ENCODE measurements at places on chromosomes 6 and 20. TPM values are rescaled to one million over a fixed set of nuclear protein-coding genes. Genes with fewer than 3 reads are reported as not detected.
A peak's percentile ranks its signal among the peaks of the same experiment; 100 is the strongest.

- H3K27ac ChIP-seq = no peak overlapping the region
- H3K4me3 ChIP-seq = no peak overlapping the region
- no peaks in the 10 kb centered on the region for H3K27me3 ChIP-seq
- H3K4me1 ChIP-seq = no peaks in the 10 kb centered on the region
Observed at GRCh38 chr20:57162362-57162652, 104.1 kb downstream of the BMP7 start.

- H3K4me3 ChIP-seq = no peak overlapping the region
- peaks cover 15% of the 10 kb centered on the region for H3K27me3 ChIP-seq
- H3K36me3 ChIP-seq = no peaks in the 10 kb centered on the region
- no peak overlapping the region for H3K27ac ChIP-seq
Observed at GRCh38 chr20:17520583-17520982, 10.6 kb downstream of the BFSP1 start.

DNA sequence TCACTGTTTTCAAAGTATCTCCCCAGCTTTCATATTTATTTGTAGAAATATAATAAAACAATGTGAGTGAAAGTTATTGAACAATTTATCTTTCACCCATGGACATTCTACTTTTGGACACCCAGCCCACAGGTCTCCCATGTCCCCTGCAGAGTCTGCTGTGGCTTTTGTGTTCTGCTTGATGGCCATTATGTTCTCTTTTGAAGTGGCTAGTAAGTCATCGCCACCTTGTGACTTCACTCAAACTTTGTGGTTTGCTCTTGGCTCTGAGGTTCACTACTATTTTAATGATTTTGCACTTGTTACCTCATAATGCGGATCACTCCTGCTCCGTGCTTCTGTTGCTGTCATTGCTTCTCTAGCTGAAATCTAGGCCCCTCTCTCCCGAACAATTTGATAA, 10.2 kb upstream of the DEFB113 start:
- H3K4me1 ChIP-seq = peaks cover 3% of the 10 kb centered on the region
- no peaks in the 10 kb centered on the region for H3K36me3 ChIP-seq
- no peaks in the 10 kb centered on the region for H3K27me3 ChIP-seq
- DNase-seq = no peak
- no peak overlapping the region for H3K27ac ChIP-seq
- no peak overlapping the region for H3K4me3 ChIP-seq

The SAPCD1 gene
- total RNA-seq = 18.1 TPM

DNA sequence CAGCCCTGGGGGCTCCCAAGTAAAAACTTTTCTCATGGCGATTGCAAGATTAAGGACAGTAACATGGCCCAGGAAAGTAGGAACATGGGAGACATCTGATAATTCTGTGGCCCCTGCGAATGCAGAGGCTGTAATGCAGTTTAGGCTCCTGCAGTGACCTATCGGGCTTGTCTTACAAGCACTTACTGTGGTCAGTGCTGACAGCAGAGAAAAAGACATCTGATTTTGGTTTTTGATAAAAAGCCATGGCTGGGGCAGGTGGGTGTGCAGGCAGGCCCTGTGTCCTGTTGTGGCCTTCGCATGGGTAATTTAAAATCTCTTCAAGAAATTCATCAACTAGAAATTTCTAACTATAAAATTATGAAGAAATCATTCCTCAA, 19.3 kb upstream of the CCN6 start:
- H3K27me3 ChIP-seq = no peaks in the 10 kb centered on the region
- no peaks in the 10 kb centered on the region for H3K36me3 ChIP-seq
- no peak overlapping the region for H3K27ac ChIP-seq
- H3K4me3 ChIP-seq = no peak overlapping the region

GRCh38 chr6:75896526-75896925, 147.5 kb downstream of the MYO6 start:
- H3K36me3 ChIP-seq = no peaks in the 10 kb centered on the region
- no peak for DNase-seq
- H3K4me3 ChIP-seq = no peak overlapping the region
- H3K27ac ChIP-seq = no peak overlapping the region
- H3K27me3 ChIP-seq = no peaks in the 10 kb centered on the region

DNA sequence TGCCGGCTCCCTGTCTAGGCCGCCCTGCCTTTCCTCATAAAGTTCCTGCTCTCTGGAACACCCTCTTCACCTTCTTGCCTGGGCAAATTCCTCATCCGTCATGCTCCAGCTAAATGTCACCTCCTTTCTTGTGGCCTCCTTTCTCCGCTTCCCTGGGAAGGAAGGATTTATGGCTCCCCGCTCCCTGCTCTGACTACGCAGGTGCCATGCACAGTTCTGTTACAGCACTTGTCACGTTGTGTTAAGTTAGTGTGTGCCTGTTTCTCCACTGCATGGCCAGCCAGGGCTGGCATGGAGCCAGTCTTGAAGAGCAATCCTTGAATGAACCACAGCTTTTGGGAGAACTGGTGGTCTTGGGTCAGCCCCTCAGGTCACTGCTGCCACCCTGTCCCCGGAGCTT, 61.7 kb downstream of the CD40 start:
- DNase-seq = no peak
- no peak overlapping the region for H3K27ac ChIP-seq
- H3K4me3 ChIP-seq = no peak overlapping the region
- H3K36me3 ChIP-seq = no peaks in the 10 kb centered on the region
- H3K27me3 ChIP-seq = peaks cover 16% of the 10 kb centered on the region
- no peaks in the 10 kb centered on the region for H3K4me1 ChIP-seq

DNA sequence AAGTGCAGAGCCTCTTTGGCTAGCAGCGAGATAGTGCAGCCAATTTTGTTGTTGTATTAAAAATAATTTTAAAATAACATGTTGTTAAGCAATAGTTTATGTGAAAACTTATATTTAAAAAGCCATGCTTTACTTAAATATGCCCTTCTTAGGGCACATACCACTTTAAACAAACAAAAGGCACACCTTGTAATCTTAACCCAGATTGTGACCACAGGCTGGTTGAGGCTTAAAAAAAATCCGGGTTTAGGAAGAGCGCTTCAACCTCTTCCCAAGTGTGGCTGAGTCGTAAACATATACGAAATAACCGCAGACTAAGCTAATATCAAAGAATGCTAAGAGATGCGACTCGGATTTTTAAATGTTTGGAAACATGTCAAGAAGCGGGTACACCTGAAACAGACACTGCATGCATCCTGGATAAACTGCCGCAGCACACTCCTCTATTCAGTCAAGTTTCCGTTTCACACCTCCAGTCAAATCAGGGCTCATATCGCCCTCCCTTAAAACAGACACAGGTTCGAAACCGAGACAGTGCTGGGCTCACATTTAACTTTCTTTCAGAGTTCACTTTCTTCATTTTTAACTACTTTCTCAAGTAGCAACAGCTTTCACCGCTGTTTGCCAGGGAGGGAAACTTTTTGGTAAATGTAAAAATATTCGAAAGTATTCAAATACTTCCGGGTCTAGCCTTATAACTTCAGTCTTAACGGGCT, 1.5 kb downstream of the DEK start:
- DNase-seq = no peak
- peak overlapping the region; percentile 97 for H3K4me3 ChIP-seq
- no peaks in the 10 kb centered on the region for H3K27me3 ChIP-seq
- peaks cover 36% of the 10 kb centered on the region for H3K36me3 ChIP-seq
- peaks cover 42% of the 10 kb centered on the region for H3K4me1 ChIP-seq
- H3K27ac ChIP-seq = peak overlapping the region; percentile 94

The GABRR1 gene
- not detected for total RNA-seq

DNA sequence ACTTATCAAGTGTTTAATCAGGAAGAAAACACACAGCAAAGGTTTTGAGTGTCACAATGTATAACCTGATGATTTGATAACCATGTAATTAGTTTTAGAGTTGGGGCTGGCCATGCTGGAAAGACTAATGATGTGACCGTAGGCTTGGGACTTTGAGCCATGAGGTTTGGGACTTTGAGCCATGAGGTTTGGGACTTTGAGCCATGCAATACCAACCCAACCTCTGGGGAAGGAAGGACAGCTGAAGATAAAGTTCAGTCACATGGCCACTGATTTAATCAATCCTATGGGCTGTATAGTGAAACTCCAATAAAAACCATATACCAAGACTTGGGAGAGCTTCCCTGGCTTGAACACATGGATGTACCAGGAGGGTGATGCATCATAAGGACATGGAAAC, 32.8 kb downstream of the SLC35B3 start:
- peaks cover 3% of the 10 kb centered on the region for H3K36me3 ChIP-seq
- no peak overlapping the region for H3K27ac ChIP-seq
- H3K27me3 ChIP-seq = no peaks in the 10 kb centered on the region
- H3K4me3 ChIP-seq = no peak overlapping the region
- H3K4me1 ChIP-seq = no peaks in the 10 kb centered on the region

- H3K4me1 ChIP-seq = peaks cover 3% of the 10 kb centered on the region
- H3K36me3 ChIP-seq = no peaks in the 10 kb centered on the region
- no peak overlapping the region for H3K4me3 ChIP-seq
- H3K27ac ChIP-seq = no peak overlapping the region
- no peaks in the 10 kb centered on the region for H3K27me3 ChIP-seq
Observed at GRCh38 chr20:57664924-57665588, 44.8 kb downstream of the PMEPA1 start.

GRCh38 chr20:1119128-1119505, 715 bp downstream of the PSMF1 start:
- DNase-seq = no peak
- H3K36me3 ChIP-seq = peaks cover 22% of the 10 kb centered on the region
- peak overlapping the region; percentile 92 for H3K4me3 ChIP-seq
- H3K27me3 ChIP-seq = peaks cover 2% of the 10 kb centered on the region
- peak overlapping the region; percentile 89 for H3K27ac ChIP-seq

GRCh38 chr6:145529582-145529981, 205.7 kb downstream of the EPM2A start:
- H3K4me1 ChIP-seq = no peaks in the 10 kb centered on the region
- H3K27ac ChIP-seq = no peak overlapping the region
- no peak for DNase-seq
- no peaks in the 10 kb centered on the region for H3K27me3 ChIP-seq
- no peak overlapping the region for H3K4me3 ChIP-seq

DNA sequence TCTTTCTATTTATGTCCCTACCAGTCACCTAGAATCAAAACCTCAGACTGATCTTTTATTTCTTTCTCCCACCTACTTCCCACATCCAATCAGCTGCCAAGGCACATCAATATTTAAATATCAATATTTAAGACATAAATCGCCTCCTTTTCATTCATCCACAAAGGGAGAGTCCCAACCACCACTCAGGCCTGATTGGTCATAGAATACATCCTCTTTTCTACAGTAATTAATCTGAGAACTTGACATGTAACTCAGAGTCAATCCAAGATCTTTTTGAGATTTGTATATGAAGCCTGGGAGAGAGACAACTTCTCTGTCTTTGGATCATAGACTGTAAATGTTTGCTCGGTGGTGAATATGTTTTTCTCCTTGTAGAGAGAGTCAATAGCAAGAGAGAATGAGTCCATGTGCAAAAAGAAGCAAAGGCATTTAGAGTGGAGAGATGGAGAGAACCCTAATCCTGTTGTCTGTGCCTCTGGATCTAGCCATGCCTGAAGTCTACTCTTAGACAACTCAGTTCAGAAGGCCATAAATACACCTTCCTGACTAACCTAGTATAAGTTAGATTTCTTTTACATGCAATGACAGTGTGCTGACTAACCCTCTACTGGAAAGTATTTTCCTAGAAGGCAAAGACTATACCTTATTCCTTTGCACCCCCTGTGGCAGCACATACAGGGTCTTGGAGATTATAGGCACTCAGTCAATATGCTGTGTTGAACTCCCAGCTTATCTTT, 12.1 kb upstream of the NEDD9 start:
- H3K27ac ChIP-seq = no peak overlapping the region
- H3K4me3 ChIP-seq = no peak overlapping the region
- DNase-seq = no peak
- peaks cover 60% of the 10 kb centered on the region for H3K36me3 ChIP-seq
- H3K4me1 ChIP-seq = peaks cover 18% of the 10 kb centered on the region

- H3K4me1 ChIP-seq = no peaks in the 10 kb centered on the region
- no peak overlapping the region for H3K27ac ChIP-seq
- no peak overlapping the region for H3K4me3 ChIP-seq
- H3K27me3 ChIP-seq = no peaks in the 10 kb centered on the region
Observed at GRCh38 chr20:13821876-13822275, 37.0 kb downstream of the NDUFAF5 start.

GRCh38 chr6:150169609-150170008, 26.8 kb downstream of the PPP1R14C start:
- H3K27ac ChIP-seq = no peak overlapping the region
- no peak overlapping the region for H3K4me3 ChIP-seq
- H3K27me3 ChIP-seq = peaks cover 13% of the 10 kb centered on the region
- no peak for DNase-seq
- no peaks in the 10 kb centered on the region for H3K4me1 ChIP-seq

The THBD gene
- 0.34 TPM for total RNA-seq

- peak overlapping the region; percentile 97 for H3K27ac ChIP-seq
- H3K27me3 ChIP-seq = no peaks in the 10 kb centered on the region
Observed at GRCh38 chr20:53750827-53751619, 157.4 kb upstream of the ZNF217 start.

All from activated naive CD8-positive, alpha-beta T cell treated with anti-CD3 and anti-CD28 coated beads, Interleukin-2, amount 10 ng/mL, durations not matched to agents 7 days and 5 days (primary cell).